ENCODE measurements at places on chromosomes 13 and 19.

DNA sequence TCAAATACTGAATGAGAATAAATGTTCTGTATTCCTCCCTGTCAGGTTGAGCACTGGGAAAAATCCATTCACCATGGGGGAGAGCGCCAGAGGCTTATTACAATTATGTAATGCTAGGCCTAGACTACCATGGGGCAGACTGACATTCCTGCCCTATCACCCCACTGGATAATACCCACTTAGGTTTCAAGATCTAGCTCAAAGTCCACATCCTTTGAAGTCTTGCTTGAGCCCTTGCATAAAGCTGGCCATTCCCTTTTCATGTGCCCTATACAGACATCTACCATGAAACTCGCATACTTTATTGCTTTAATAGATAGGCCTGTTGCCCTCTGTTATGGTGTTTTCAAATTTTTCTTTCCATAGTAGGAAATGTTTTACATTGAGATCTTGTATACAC, 149.3 kb downstream of the RGCC start:
- no peak for DNase-seq

- no peak for DNase-seq
These were observed 1.3 kb downstream of the ISOC2 start for GRCh38 chr19:55459950-55460657.

DNA sequence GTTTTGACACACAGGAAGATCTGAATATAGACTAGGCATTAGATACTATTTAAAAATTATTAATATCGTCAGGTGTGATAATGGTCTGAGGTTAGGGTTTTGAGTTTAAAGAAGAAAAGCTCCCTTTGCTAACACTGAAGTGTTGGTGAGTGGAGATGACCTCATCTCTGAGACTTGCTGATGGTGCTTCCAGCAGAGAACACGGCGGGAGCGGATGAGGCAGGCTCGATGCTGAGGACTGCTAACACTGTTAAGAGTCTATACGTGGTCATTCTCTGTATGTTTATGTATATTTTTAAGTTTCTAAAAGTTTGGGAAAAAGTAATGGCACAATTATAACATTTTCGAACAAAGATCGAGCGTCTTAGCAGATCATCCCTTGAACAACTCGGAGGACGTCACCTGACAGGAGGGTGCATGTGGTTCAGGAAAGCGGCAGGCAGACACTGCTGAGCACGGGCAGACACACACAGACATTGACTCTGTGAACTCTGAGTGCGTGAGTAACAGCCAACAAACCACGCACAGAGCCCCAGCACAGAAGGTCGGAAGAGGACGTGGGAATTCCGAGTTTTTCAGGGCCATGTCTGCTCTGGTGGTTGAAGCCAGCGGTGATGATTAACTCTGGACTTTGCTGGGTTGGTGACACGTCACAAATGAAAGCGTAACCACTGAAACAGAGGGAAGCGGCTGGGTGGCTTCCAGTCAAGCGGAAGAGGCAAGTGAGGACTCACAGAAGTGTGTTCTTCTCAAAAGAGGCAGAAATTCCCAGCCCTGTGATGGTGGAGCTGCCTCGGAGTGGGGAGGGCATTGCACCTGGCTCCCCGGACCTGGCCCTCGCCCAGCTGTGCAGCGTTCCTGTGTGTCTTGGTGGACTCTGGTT, 91.9 kb upstream of the TEX29 start:
- no peak for DNase-seq

GRCh38 chr13:87851410-87851809, 180.2 kb downstream of the SLITRK5 start:
- DNase-seq = no peak

GRCh38 chr19:50875795-50876422, 2.7 kb downstream of the KLK2 start:
- DNase-seq = no peak

DNA sequence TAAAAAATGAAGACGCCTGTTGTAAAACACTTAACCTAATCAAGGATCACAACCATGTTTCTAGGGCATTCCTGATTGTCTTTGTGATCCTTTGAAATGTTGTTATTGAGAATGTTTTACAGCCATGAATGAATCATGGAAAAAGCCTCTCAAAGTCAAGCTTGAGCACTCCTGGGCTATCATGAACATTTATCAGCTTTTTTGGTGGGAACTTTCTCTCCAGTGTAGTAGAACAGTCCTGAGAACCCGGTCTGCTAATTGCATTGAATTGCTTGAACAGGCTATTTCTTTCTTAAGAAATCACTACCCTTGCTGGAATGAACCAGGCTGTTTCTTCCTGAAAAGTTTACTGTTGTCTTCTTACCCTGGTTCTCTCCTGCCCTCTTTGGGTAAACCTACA, 516.5 kb downstream of the FGF9 start:
- DNase-seq = no peak

DNA sequence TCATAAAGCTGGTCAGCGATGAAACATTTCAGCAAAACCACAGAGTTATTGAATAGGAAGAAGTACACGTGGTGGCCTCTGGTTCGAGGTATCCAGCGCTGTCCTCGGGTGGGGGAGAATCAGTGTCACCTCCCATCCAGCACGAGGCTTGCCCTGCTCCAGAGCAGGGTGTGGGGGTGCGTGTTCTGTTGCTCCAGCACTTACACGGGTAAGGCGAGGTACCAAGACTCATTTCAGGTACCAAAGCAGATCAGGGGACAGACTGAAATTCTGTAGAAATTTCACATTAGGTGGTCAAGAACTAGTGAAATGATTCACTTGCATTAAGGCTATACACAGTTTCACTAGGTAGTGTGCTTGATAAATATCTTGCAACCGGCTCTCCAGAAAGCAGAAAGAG, 164.2 kb upstream of the SOX1 start:
- no peak for DNase-seq

- no peak for DNase-seq
These were observed 28.7 kb upstream of the C1QTNF9 start for GRCh38 chr13:24280720-24281119.

GRCh38 chr13:79847882-79848592, 367.1 kb downstream of the NDFIP2 start:
- DNase-seq = no peak

DNA sequence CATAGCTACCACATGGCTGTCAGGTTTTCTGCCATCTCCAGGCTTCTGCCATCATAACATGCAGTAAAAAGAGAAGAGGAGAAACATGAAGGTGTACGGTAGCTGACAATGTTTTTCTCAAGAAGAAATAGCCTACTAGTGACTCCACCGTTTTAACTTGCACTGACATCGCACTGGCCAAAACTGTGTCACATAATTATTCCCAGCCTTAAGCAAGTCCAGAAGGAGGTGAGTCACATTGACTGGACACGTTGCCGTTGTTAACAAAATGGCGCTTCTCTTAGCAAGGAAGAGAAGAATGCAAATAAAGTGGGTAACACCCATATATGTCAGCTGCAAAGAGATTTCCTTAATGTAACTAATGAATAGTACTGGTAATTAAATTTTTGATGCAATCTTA, 810.4 kb upstream of the SLC10A2 start:
- no peak for DNase-seq

DNA sequence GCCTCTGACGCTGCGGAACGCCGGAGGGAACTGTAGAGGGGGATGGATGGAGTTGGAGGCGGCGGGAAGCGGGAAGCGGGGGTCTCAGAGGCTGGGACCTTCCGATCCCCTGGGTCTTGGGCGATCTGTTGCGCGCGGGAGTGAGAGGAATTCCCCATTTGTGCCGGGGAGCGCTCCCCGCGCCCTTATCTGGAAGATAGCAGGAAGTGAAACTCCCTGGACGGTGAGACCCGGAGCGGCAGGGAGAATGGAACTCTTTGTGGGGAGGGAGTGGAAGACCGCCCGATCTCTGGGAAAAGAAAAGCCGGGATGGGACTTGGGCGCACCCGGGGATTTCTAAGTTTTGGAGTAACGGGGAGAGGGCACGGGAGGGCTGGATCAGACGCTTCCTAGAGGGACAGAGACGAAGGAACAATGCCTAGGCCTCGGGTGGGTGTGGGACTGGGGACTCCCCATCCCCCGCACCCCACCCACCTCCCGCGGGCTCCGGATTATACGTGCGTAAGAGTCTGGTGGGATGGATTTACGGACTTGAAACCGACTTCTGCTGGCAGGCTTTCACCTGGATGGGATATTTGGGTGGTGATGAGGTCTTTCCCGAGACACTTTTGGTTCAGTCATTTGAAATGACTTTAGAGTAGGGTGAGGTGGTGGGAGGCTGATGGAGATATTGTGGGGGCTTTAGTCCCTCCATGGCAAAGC, 495 bp downstream of the LSR start:
- no peak for DNase-seq

GRCh38 chr13:76729691-76730090, 156.5 kb downstream of the KCTD12 start:
- no peak for DNase-seq

- DNase-seq = no peak
These were observed 563 bp upstream of the PDCD5 start for GRCh38 chr19:32580353-32580900.

- DNase-seq = no peak
These were observed 21.8 kb downstream of the DCAF15 start for GRCh38 chr19:13974073-13974472.

DNA sequence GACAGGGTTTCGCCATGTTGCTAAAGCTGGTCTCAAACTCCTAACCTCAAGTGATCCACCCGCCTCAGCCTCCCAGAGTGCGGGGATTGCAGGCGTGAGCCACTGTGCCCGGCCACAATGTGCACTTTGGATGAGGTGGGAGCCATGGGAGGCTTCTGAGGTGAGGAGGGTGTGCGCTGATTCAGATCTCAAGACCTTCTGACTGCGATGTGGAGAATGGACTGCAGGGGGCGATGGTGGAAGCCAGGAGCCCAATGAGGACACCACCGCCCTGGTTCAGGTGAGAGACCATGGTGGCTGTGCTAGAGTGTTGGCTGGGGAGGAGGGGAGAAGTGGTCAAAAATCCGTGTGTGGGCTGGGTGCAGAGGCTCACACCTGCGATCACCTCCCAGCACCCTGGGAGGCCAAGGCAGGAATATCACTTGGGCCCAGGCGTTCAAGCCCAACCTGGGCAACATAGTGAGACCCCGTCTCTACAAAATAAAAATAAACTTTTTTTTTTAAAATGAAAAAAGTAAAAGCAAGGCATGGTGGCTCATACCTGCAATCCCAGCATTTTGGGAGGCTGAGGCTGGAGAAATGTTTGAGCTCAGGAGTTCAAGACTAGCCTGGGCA, 5.6 kb downstream of the INAFM1 start:
- no peak for DNase-seq

GRCh38 chr13:99314640-99315176, 7.5 kb upstream of the GPR183 start:
- DNase-seq = peak; percentile 39

GRCh38 chr13:65825039-65825438, 1405.1 kb downstream of the PCDH9 start:
- DNase-seq = no peak

GRCh38 chr13:90032841-90033493, 1314.5 kb upstream of the MIR17HG start:
- DNase-seq = no peak

DNA sequence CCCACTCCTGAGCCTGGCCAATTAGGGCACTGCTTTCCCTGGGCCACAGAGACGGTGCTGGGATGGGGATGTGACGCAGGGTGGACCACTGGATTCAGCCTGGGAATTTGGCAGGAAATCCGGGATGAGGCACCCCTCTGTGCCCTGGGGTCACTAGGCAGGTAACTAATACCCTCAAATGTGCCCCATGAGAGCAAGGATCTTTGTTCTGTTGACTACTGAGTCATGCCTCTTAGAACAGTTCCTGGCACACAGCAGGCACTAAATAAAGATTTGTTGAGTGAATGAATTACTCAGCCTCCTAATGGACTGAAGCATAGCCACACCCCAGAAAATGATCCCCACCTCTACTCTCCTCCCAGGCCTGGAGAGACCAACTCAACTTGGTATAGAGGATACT, 15.9 kb downstream of the OPA3 start:
- DNase-seq = no peak

DNA sequence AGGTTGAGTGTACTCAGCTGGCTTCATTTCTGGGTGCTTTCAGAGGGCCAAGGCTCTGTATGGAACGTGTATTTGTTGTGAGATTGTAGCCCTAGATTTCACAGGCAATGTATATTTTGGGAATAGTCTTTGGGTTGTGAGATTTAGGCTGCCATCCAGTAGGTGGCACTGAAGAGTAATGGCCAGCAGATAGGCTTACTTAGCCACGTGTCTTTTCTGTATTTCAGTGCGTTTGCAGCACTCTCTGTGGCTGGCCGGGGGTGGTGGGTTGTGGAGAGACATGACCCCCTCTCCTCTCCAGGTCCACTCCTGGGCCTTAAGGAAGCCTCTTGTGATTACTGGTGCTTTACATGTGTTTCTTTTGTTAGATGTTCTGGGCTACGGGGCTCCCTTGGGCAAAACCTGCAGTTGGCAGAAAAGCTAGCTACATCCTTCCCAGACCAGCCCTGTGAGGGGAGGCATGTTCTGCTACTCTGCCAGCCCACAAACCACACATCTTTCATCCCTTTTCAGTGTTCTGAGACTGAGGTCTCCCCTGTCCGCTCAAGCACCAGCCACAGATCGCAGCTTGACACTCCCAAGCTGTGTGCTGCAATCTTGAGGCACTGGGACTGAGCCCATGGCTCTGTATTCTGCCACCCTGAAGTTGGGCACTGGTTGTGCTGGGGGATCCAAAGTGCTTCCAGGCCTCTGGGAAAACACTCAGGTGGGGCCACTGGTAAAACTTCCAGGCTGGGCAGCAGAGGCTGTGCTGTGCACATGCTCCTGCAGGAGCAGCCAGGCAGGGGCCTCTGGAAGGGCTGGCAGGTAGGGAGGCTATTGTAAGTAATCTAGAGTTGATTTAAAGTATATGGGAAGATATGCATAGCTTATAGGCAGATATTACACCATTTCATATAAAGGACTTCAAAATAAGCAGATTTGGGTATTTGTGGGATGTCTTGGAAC, 1096.8 kb upstream of the PCDH20 start:
- no peak for DNase-seq

DNA sequence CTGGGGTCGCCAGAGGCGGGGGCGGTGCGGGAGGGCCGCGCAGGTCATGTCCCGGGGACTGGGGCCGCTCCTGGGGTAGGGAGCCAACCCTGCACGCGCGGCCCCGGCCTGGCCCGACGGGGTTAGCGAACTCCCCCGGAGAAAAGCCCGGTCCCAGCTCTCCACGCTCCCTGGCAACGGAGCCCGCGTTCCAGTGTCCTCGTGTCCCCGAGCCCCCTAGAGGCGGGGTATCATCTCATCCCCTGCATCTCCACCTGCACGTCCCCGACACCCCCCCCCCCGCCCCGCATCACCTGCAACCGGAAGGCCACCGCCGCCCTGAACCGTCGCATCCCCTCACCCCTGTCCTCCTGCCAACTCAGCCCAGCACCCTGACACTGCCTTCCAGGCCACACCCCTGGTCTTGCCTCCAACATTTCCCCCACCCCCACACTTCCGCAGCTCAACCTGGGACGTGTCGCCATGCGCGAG, 2.7 kb downstream of the WDR88 start:
- DNase-seq = peak; percentile 34

- DNase-seq = no peak
These were observed 5.0 kb downstream of the FOSB start for GRCh38 chr19:45472563-45473366.

GRCh38 chr19:27775395-27775794, 1437.6 kb downstream of the UQCRFS1 start:
- DNase-seq = no peak

GRCh38 chr19:6999933-7000332, 21.3 kb downstream of the MBD3L2B start:
- no peak for DNase-seq
